ENCODE measurements at places on chromosomes 13 and 19.

GRCh38 chr13:71613066-71613745 is 253.8 kb downstream of the DACH1 start:
- DNase-seq = no peak

DNA sequence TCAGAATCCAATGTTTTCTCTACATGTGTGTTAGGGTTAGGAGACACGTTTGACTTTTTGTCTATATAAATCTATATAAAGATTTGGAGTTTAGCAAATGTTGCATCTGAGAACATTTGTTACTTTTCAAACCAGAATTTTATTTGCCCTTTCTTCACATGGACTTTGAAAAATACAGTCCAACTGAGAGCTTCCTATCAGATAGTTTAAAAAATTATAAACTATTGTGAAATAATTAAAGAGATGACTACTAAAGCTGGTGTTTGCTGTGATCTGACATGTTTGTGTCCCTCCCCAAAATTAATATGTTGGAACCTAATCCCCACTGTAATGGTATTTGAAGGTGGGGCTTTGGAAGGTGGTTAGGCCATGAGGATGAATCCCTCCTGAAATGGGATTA is 297.1 kb downstream of the ITGBL1 start:
- DNase-seq = no peak

GRCh38 chr13:23902975-23903905 is 5.9 kb upstream of the C1QTNF9B start:
- no peak for DNase-seq

GRCh38 chr13:95784161-95784899 is 107.4 kb downstream of the DNAJC3 start:
- DNase-seq = no peak

DNA sequence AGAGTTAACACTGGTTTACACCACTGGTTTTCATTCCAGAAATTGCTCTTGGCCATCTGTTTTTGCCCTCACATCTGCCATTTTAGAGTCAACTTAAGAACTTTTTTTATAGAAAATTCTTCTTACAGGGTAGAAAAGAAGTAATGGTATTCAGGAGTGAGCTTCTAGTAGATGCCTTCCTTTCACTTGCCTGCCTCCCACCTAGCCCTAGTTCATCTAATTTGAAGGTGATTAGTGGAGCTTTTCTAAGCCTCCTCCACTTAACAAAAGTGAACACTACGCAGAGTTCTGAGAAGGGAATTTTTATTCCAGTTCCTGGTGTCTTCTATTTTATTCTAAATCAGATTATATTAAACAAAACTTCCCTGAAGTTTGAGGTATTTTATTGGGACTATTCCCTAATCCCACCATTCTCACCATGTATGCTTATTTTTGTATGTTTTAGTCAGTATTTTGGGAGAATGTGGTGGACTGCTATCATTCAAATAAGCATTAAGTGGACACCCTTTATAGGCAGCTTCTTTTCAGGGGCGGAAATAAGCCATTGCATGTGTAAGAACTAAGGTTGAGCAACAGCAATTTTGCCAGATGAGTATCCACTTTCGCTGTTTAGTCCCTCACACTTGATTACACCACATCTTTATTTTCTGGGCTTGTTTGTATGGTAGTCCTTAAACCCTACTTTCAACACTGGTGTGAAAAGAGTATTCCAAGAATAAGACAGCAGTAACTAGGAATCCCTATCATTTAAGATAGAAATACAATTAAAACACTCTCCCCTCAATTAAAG is 156.9 kb downstream of the ENOX1 start:
- no peak for DNase-seq

GRCh38 chr19:47490031-47490430 is 6.0 kb upstream of the KPTN start:
- no peak for DNase-seq

- DNase-seq = no peak
Measured at GRCh38 chr13:99072941-99073340, 95.1 kb upstream of the DOCK9 start.

- DNase-seq = no peak
Measured at GRCh38 chr13:32212421-32212820, 102.7 kb downstream of the ZAR1L start.

Data from coronary artery (tissue), 2 donors.